Vein endothelial cell (primary cell): ENCODE measurements at places on chromosomes 5 and 9. TPM values are rescaled to one million over a fixed set of nuclear protein-coding genes. Genes with fewer than 3 reads are reported as not detected.

Gene SLC6A18
- total RNA-seq, result not detected in 2 replicates

Gene XPA
- 8.8 and 9.5 TPM in 2 replicates for total RNA-seq

Gene CCDC171
- 0.98 and 1.1 TPM in 2 replicates for total RNA-seq

Gene ABCA1
- total RNA-seq, result 9.3 and 13.1 TPM in 2 replicates

Gene TRIO
- total RNA-seq, result 229 and 270 TPM in 2 replicates

Gene IL31RA
- total RNA-seq, result 0.98 and 1.6 TPM in 2 replicates

Gene PLGRKT
- 12.1 and 17.9 TPM in 2 replicates for total RNA-seq

Gene LCN15
- not detected in 2 replicates for total RNA-seq

Gene OR13C2
- total RNA-seq, result not detected in 2 replicates

Gene PALM2AKAP2
- total RNA-seq, result under 0.01 and 0.29 TPM in 2 replicates

Gene BNC2
- total RNA-seq, result 29.0 and 34.3 TPM in 2 replicates

Gene TNFSF8
- not detected in 2 replicates for total RNA-seq

Gene ESM1
- total RNA-seq, result 181 and 274 TPM in 2 replicates

Gene NSA2
- total RNA-seq, result 59.8 and 107 TPM in 2 replicates

Gene FAM78A
- 6.5 and 7.5 TPM in 2 replicates for total RNA-seq

Gene NPDC1
- 52.6 and 64.7 TPM in 2 replicates for total RNA-seq
